A549 treated with GW870086 at 1 μM for 4 hours (cell line): ENCODE measurements at places on chromosomes 1 and 21. TPM values are rescaled to one million over a fixed set of nuclear protein-coding genes. Genes with fewer than 3 reads are reported as not detected.

LRRC39 gene
- total RNA-seq, result 0.10 TPM in 1 of 5 replicates, not detected in the others

HES3 gene
- total RNA-seq, result not detected in 5 replicates

SDC3 gene
- total RNA-seq, result 7.9 to 9.7 TPM (median 8.3 TPM) in 5 replicates

PTGER3 gene
- total RNA-seq, result not detected in 5 replicates

NCDN gene
- 14.8 to 17.3 TPM (median 16.4 TPM) in 5 replicates for total RNA-seq

P3R3URF gene
- total RNA-seq, result not detected in 5 replicates

SLC30A10 gene
- total RNA-seq, result 0.05 to 0.14 TPM (median 0.09 TPM) in 5 replicates
